ENCODE measurements at places on chromosomes 3 and 15.

- DNase-seq = no peak
These were observed 26.6 kb downstream of the DIPK2A start for GRCh38 chr3:143998266-143998665.

- DNase-seq = no peak
These were observed 42.5 kb upstream of the KPNA4 start for GRCh38 chr3:160607826-160608225.

GRCh38 chr3:98259-98654 lies 98.3 kb upstream of the CHL1 start:
- no peak for DNase-seq

- no peak for DNase-seq
These were observed 518.6 kb downstream of the GBE1 start for GRCh38 chr3:81242871-81243270.

DNA sequence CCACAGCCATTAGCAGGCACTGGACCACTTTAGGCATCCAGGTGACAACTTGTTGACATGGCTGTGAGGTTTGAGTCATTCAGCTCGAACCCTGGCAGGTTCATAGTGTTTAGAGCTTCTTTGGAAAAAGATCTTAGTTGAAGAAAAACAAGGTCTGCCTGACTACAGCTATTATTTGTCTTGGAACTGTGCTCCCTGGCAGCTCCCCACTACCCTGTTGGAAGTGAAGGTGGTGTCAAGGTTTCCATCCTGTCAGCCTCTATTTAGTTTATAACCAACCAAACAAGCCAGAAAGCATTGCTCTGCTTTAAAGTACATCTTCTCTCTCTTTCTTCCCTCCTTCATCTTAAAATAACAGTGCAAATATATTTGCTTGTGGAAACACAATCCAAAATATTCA lies 56.8 kb downstream of the KAT2B start:
- DNase-seq = no peak

DNA sequence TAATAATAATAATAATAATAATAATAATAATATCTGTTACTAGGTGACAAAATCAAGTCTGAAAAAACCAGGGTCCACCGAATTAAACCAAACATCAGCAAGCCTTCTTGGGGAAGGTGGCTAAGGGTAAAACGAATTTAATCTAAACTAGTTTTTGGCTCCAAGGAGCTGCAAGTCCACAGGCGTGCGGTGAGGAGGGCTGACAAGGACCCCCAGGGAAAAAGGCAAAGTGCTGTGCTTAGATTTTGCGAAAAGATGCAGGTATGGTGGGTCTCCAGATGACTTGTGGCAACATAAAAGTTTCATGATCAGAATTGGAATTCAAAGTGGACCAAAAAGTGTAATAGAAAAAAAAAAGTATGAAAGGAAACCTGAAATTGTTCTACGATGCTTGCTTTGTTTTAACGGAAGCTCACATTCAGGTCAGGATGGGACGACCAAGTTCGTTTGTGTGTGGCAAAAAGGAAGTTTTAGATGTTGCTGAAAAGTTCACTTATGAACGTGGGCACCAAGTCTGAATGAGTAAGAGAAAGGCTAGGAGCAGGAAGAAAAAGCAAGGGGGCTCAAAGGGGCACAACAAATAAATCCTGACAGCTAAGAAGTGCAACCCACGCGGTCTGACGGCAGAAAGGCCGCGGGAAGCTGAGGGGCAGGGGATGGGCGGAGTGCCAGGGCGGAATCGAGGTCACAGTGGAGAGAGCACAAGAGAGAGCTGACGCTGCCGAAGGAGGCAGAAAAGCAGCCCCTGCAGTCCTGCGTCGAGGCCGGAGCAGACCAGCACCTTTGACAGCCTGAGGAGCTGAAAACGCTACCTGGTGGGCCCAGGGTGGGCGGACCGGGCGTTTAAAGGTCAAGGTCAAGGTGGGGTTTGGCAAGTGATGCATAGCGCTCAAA lies 1.1 kb downstream of the WDR82 start:
- DNase-seq = no peak

DNA sequence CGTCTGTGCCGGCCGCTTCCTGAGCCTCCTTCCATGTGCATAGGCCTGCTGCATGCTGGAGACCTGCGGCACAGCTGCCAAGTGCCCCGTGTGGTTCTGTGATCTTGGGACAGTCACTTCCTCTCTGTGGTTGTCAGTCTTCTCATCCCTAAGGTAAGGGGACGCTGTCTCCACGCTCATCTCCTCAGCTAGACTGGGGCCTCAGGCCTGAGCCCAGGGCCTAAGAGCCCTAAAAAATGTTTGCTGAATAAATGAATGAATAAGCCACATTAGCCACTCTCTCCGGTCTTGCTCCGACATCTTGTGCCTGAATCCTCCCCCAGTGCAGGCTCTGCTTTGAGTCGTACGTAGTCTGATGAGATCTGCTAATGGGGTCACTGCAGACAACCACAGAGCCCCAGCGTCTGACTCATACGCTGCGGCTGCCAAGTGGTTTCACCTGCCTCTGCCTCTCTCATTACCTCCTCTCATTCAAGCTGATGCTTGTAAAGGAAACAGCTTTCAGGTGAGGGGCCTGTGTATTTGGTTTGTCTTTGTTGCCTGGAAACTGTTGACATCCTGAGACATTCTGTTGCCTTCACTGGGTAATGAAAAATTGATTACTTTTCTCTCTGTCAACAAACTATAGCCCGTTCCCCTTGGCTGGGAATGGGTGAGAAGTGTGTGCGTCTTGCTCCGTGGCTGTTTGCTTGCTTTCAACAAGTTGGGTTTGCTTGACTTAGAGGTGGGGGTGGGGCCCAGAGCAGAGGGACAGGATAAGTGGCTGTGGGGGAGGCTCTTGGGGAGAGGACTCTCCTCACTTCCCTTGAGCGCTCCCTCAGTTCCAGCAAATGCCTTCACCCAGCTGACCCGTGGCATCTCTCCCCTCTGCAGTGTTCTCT lies 15.9 kb downstream of the RPLP1 start:
- no peak for DNase-seq

- DNase-seq = no peak
These were observed 71.0 kb downstream of the WWTR1 start for GRCh38 chr3:149586871-149587270.

- DNase-seq = no peak
These were observed 43.3 kb downstream of the RBMS3 start for GRCh38 chr3:29324180-29324651.

GRCh38 chr3:39453134-39453533 lies 14.3 kb upstream of the MOBP start:
- no peak for DNase-seq

DNA sequence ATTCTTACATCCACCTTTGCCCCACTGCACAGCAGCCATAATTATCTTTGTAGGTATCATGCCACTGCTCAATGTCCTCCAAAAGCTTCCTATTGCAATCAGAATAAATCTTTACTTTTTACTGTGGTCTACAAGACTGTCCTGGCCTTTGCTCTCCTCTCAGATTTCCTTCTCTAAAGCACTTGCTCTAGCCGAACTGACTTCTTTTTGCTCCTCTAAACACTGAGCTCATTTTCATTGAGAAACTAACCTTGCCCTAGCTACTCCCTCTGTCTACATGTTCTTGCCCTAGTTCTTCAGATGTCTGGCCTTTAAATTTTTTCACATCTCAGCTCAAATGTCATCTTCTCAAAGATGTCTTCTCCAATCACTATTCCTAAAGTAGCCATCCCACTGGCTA lies 342.8 kb downstream of the TBC1D5 start:
- no peak for DNase-seq

GRCh38 chr3:180102134-180102533 lies 65.4 kb upstream of the PEX5L start:
- no peak for DNase-seq

- no peak for DNase-seq
These were observed 100.1 kb upstream of the SPATA12 start for GRCh38 chr3:56960234-56960917.

GRCh38 chr3:117567906-117568305 lies 858.3 kb downstream of the TUSC7 start:
- no peak for DNase-seq

DNA sequence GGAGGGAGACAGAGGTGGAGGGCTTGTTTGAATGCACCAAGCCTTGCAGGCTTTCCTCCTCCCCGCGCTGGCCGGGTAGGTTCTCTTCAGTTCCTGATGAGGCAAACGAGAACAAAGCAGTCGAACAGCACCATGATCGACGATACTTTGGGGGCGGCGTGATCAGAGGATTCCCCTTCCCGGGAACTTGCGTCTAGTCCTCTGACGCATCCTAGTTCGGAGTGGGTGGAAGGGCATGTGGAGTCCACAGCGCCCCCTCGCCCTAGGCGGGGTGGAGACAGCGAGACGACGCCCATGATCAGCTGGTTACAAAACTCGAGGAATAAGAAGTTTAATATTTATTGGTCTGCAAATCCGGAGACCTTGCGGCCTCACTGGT lies 452 bp upstream of the SV2B start:
- DNase-seq = no peak

DNA sequence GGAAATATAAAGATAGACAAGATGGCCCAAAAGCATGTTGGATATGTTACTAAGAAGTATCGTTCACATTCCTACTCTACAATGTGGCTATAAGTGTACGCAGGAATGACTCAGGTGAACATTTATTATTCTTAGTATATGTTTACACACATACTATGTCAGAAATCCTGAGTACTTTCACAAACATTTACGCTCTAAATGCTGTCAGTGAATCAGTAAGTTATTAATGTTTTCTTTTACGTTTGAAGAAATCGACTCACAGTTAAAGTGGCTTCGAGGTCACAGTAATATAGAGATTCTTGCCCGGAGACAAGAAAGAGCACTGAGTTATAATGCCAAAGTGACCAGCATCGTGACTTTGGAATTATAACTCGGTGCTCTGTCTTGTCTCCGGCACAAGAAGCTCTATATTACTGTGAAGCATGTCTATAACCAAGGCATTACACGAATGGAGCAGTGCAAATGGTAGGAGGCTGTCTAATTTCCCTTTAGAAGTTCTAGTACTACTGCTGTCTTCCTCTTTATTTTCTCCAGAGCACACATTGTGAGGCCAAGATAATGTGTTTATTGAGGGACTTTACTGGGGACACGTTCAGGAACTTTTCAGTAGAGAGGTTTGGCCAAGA lies 61.8 kb upstream of the P3H2 start:
- DNase-seq = no peak

- peak; percentile 44 for DNase-seq
These were observed 55.2 kb upstream of the ACAN start for GRCh38 chr15:88748081-88748480.

DNA sequence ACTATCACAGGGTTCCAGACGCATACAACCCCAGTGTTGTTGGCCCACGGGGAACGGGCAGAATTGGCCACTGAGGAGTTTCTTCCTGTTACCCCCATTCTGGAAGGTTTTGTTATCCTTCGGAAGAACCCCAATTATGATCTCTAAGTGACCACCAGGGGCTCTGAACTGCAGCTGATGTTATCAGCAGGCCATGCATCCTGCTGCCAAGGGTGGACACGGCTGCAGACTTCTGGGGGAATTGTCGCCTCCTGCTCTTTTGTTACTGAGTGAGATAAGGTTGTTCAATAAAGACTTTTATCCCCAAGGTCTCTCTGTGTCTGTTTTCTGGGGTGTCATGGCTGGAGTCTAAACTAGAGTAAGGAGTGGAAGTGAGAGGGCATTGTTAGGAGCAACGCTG lies 5.7 kb upstream of the EIF4G1 start:
- no peak for DNase-seq

DNA sequence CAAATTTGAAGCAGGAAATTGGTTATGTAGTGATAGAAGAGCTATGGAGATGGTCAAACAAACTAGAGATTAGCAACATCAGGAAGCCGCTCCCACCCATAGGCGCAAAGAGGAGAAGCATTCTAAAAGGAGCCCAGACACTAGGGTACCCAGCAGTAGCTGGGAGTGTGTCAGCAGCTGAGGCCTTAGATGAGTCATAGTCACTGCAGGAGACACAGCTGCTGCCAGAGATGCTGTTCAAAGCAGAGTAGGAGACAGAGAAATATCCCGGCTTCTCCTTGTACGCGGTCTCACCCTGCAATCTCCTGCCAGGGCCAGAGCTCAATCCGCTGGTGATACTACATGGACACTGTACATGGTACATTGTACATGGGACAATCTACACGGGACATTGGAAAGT lies 61.9 kb downstream of the VGLL3 start:
- no peak for DNase-seq

DNA sequence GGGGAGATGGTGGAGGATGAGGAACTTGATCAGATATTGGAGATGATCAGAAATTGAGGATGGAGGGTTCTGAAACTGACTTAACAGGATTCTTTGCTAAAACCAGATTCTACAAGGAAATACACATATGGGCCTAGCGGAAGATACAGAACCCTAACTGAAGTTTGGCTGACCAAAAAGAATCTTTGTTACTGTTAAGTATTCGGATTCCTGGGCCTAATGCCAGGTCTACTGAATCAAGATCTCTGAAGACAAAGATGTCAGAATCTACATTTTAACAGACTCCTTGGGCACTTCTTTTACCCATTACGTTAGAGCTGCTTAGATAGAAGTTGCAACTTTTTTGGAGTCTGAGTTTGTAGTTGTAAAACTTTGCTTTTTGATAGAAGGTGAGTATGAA lies 137.7 kb downstream of the FNDC3B start:
- no peak for DNase-seq

DNA sequence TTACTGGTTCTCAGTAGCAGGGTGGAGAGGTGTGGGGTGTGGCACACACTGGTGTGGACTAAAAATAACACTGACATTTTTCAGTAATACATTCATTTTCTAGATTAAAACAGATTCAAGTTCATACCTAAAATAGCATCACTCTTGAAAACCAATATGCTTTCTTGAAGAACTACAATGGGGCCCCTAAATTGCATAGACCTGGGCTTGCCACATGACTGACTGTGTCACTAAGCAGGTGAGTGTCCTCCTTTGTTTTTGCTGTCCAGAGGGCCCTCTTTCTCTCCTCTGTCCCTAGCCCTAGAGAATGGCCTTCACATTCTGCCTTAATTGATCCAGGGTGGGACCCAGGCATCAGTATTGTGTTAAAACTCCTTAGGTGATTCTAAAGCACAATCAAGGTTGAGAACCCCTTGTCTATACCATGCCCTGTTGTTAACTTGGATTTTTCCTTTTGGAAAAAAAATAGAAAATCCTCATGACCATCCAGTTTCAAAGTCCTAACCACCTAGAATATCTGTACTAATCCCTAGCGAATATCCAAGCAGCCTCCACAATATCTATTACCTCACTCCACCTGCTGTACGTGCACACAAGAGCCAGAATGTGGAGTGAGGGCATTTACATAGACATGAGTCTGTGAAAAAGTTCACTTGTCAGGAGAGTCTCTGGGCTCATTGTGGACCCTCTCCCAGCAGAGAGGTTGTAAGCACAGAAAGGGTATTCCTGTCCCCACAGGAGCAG lies 18.7 kb upstream of the TMEM41A start:
- DNase-seq = no peak

- DNase-seq = no peak
These were observed 67.4 kb downstream of the NUP210 start for GRCh38 chr3:13352621-13353131.

DNA sequence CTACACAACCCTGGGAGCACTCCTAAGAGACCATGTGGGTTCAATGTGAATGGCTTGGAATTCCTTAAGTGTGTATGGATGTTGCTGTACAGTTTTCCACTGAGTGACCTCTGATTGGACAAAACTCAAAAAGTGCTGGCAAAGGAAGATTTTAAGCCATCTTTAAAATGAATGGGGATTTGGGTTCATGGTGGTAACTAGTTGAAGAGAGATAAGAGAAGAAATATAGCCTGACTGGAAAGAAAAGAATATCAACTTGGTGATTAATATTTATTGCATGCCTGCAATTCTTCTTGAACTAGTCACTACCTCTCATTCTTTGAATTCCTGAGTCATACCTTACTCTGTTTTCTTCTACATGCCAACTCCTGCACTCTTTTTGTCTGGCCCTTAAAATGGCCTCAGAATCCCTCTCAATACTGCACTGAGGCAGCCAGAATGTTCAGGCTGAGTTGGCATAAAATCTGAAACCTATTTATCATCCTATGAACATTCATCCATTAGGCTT lies 124.7 kb downstream of the RPL22L1 start:
- DNase-seq = no peak

Data from AG04449 (cell line).